Right hindlimb (tissue), 1 donor: ENCODE measurements at places on chromosomes 3 and 15.

- DNase-seq, result no peak
Measured at GRCh38 chr15:35376707-35377106, 169.3 kb downstream of the DPH6 start.

- peak; percentile 98 for DNase-seq
Measured at GRCh38 chr15:49046220-49047102, at the start of gene SECISBP2L. SECISBP2L (minus strand) TSS chr15:49046446; CDS start chr15:49046299, 147 bp downstream.

- peak; percentile 21 for DNase-seq
Measured at GRCh38 chr3:190617185-190617584, 103.3 kb downstream of the IL1RAP start.

DNA sequence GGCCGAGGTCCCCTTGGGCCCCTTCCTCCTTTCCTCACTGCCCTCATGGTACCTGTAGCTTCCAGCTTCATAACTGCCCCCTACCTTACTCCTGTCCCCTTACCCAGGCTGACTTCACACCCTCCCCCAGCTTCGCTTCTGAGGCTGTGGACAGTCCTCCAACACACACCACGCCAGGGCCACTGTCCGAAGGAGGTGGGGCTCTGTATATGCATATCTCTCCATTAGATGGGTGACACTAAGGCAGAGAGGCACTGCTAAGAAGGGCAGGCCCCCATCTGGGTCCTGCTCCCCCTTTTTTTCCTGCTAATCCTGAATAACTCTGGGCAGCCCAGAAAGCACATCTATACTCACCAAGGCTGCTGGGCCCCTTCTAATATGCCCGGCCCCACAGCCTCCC lies 1.0 kb upstream of the COL7A1 start:
- no peak for DNase-seq

DNA sequence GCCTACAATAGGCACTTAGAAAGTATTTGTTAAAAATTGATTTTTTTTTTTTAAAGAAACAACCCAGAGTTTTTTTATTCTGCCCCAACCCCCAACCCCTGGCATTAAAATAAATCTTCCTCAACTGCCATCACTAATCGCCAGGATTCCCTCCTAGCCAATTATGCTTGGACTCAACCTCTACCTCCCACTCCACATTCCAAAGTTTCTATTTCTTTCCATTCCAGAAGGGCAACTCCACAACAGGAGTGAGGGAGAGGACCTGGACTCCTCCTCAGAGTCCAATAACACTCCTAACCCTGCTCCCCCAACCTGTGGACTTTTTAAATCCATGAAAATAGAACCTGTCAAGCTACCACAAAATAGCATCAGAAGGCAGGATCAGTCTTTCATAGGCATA lies 99.4 kb downstream of the ADAMTS9 start:
- DNase-seq, result no peak

- no peak for DNase-seq
Measured at GRCh38 chr3:121545049-121545573, 677 bp downstream of the POLQ start.
